ENCODE measurements at places on chromosomes 2 and 18.

- DNase-seq, result no peak
Observed at GRCh38 chr2:69773206-69773605, 31.3 kb downstream of the ANXA4 start.

GRCh38 chr2:65662654-65663432 is 230.4 kb upstream of the SPRED2 start:
- no peak for DNase-seq

GRCh38 chr2:8993196-8993901 is 10.1 kb downstream of the MBOAT2 start:
- DNase-seq, result no peak

- DNase-seq, result no peak
Observed at GRCh38 chr18:38792731-38793130, 1227.1 kb upstream of the CELF4 start.

DNA sequence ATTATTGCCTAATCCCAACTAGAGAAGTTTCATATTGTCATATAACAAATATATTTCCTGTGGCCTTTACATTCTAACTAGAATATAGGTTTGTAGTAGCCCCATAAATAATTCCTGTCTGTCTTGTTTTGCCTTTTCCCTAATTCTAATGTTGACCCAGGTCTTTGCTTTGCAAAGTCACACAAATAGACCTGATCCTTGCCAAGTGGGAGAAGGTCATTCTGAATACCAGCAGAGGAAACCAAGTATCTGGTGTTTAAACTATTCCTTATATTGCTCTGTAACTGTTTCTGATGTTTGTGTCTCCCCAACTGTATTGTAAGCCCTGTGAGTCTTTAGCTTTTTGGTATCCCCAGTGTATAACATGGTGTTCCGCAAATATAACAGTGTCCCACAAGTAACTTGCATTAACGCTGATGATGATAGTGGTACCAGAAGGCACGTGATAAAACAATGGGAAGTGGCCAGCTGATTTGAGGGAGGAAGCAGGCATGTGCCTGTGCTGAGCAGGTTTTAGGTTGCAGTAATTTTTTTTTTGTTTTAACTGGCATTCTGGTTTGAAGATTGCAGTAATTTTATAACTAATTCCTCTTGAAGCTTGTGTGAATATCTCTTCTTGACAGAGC is 11.1 kb downstream of the HADHB start:
- no peak for DNase-seq

- no peak for DNase-seq
Observed at GRCh38 chr2:101356521-101356920, 30.8 kb downstream of the CREG2 start.

DNA sequence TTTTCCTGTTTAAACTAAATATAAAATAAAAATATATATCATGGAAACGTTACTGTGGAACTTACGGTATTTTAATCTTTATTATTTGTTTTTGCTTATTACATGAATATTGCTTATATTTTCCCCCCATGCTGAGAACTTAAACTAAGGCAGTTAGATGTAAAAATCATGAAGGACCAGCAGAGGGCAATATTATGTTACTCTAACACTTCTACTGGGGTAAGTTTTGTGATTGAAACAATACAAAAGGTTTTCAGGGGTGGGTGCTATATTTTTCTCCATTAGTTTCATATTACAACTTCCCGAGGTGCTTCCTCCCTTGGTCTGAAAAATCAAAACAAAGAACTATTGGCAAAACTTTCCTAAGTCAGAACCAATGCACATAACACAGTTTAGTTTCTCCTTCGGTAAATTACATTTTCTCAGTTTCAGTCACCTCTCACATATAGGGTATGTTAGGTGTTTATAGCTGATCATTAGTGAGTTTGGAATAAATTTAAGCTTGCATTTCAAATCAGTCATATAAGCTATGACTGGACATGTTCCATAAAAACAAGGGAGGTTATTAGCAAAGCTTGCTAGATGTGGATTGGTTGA is 54.8 kb downstream of the ZNF407 start:
- no peak for DNase-seq

DNA sequence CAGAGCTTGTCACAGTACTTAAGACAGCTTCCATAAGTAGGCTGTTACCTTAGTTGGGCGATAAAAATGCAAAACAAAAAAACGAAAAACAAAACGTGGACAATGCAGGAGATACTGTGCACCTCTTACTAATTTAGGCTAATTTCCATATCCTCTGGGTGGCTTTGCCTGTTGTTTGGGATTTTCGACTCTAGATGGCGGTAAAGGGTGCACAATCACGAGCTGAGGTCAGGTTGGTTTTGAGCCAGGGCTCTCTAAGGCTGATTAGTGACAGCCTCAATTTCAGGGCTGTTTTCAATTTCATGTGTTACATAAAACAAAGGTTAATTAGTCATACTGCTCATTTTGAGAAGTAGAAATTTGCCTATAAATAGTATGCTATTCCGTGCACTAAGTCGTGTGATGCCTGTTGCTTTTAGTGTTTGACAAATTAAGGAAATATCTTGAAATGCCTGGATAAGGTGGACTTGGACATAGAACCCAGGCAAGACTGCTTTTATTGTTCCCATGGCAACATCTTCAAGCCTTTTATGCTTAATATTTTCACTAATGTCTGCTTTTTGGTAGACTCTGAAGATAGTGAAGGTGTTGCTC is 493.1 kb downstream of the SOCS6 start:
- no peak for DNase-seq

GRCh38 chr2:46383113-46383395 is 85.8 kb downstream of the EPAS1 start:
- no peak for DNase-seq

DNA sequence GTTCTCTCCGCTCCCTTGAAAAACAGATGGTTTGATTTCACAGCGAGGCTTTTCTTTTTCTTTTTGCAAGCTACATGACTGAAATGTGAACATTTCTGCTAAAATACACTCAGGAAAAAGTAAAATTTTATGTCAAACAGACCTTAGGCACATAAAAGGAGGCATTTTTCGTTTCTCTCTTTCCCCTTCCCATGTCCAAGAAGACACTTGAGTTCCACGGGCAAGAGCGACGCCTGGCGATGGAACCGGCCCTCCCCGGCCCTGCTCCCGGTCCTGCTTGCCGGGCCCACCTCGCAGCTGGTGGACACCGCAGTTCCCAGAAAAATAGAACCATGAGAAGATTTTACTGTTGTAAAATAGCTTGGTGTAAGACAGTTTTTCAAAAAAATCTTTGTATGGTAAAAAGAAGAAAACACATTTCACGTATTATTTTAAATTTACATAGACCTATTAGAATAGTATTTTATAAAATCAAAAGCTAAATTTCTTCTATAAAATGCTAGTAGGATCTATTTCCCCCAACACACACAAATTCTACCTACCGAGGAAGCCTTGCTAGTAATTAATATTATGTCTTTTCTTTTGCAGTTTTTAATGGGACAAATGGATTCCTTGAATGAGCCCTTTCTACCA is 2.3 kb upstream of the ALKAL2 start:
- no peak for DNase-seq

DNA sequence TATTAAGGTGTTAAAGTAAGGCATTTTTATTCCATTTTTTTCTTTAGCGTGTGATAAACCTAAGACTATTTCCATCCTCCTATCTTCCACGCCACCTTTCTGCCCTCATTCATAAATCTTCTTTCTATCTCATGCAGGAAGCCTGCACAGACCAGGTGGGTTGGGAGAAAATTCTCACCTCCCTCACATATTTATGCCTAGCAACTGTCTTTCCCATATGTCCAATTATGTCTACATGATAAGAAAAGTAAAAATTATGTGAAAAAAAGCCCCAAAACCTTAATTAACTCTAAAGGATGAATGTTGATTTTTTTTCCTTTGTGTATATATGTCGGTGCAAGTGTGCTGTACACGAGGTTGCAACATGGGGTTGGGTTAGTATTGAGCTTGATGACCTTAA is 225.6 kb upstream of the GCFC2 start:
- no peak for DNase-seq

DNA sequence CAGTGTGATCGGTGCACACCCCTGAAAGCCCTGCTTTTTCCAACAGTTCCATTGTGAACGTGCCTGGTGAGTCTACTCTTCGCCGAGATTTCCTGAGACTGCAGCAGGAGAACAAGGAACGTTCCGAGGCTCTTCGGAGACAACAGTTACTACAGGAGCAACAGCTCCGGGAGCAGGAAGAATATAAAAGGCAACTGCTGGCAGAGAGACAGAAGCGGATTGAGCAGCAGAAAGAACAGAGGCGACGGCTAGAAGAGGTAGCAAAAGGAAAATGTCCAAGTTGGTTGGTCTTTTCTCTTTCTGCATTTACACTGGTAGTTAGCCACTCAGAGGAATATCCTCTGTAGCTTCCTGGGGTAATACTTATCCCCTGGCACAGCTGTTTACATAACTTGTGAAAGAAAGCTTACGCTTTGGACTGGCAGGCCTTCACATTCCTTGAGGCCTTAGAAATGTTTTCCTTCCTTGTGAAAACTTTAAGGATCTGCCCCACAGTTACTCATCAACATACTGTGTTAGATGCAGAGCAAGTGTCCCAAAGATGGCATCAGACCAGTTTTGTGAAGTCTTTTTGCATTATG is 146.6 kb downstream of the MAP4K4 start:
- DNase-seq, result no peak

GRCh38 chr18:55455938-55456337 is 132.1 kb downstream of the TCF4 start:
- DNase-seq, result no peak

GRCh38 chr2:120983344-120983743 is 247.7 kb downstream of the GLI2 start:
- DNase-seq, result no peak

DNA sequence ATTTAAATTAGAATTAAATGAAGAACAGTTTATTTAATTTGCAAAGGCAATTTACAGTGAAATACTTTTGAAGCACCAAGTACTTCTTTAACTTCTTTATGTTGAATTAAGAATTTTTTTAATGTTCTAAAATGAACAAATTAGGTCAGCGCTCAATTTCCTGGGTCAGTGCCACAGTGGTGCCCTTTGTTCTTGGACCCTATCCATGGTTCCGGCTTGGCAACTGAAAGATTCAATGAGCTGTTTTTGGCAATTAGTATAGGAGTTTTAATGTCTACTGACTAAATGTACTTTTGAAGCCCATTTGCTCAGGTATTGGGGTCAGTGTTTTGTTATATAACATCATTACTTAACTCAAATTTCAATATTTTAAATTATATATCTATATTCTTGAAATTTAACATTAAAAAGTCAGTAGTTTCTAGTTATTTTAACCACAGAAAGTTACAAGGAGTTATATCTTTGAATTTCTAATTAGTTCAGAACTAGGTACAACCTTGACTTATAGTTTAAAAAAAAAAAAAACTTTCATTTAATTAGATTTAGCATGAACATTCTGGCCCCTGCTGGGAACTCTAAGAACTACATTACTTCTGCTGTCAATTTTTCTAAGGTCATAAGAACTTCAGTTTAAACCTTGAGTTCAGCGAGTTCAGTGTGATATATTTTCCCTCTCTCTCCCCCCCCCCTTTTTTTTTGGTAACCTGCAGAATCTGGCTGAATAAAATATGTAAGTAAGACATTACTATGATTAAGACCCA is 7.6 kb upstream of the MSTN start:
- no peak for DNase-seq

DNA sequence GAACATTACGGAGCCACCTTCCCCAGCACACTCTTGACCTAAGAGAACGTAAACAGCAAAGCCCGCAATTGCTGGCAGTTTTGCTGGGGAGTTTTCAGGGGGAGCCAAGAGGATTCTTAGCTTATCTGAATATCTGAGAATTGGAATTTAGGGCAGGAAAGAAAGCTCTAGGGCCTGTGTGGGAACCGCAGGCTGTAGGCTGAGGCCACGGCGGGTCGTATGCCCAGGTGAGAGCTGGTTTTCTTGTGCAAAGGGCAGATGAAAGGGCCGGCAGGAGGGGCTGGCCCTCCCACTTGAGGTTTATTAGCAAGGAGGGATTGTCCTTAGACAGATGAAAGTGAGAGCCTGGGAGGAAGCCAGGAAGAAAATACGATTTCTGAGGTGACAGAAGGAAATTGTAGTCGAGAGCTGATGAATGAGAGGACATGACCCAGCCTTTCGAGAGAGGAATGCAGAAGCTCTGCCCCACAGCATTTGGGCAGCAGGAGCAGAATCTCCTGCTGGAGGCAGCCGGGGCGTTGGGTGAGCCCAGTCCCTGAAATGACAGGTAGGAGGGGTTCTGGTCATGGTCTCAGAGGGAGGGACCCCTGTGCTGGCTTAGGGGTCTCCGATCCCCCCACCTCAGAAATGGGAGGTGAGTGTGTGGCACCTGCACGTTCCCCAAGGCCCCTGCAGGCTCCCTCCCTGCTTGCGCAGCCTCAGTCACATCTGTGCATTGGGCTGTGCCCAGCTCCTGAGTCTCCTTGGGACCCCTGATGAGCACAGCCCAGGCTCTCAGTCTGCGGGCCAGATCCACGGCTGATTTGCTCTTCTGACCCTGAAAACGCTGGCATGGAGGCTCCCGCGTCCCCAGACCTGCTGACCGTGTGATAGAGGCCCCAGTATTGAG is 61.1 kb downstream of the CABLES1 start:
- no peak for DNase-seq

- no peak for DNase-seq
Observed at GRCh38 chr2:236977852-236978398, 107.8 kb upstream of the COPS8 start.

DNA sequence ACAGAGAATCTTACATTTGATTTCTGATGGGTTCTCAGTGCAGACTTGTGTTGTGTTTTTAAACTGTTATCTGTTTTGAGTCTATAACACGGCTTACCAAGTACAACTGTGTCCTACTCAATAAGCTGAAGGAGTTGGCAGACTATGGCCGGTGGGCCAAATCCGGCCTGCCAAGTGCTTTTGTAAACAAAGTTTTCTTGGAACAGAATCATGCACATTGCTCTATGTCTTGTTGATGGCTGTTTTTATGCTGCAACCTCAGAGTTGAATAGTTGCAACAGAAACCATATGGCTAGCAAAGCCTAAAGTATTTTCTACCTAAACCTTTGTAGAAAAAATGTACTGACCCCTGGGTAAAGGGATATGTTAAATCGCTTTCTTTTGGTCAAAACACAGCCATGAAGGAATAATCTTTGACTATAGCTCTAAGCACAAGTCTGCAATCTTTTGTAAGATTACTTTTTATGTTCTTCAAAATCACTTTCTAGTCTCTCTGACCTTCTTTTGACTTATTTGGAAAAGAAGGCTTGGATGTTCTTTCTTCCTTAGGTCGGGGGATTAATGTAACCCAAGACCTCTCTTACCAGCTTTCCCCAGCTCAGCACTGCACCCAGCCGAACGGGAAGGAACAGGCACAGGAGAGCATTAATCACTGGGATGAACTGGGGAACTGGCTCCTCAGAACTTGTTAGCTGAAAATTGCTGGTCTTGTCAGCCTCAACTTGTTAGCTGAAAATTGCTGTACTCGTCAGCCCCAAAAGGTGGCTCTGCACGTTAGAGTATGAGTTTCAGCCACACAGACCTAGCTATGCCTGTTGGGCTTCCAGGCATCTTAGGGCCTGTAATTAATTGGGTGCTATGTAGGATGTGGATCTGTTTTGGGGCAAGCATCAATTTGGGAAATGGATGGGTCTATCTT is 75.4 kb downstream of the CD8B2 start:
- DNase-seq, result no peak

GRCh38 chr2:79447463-79447862 is 65.4 kb upstream of the CTNNA2 start:
- DNase-seq, result no peak

- DNase-seq, result no peak
Observed at GRCh38 chr2:220991972-220992371, 580.1 kb downstream of the EPHA4 start.
